ENCODE measurements at places on chromosomes 5 and 9.

DNA sequence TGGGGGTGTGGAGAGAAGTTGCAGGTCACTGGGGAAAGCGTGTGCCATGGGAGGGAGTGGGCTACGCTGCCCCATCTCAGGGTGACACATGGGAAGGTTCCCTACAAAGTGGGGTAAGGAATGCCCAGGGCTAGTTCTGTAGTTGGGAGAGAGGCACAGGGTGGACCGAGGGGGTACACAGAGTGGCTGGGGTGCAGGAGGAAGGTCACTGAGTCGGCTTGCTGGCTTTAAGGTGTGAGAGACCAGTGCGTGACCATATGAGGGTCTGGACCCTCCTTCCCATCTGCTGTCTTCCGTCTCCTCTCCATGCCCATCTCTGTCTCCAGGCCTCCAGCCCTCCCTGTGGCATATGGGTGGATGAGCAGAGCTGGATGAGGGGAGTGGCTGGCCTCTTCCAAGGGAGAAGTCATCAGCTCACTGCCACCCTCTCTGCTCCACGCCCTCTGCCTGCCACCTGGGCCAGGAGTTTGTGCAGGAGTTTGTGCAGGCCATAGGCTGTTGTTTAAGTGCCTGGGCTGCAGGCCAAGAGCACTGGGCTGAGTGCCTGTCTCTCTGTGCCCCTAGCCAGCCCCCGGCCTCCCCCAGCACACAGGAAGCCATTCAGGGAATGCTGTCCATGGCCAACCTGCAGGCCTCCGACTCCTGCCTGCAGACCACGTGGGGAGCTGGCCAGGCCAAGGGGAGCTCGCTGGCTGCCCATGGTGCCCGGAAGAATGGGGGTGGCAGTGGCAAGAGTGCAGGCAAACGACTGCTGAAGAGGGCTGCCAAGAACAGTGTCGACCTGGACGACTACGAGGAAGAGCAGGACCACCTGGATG, 96.8 kb downstream of the PHF2 start:
- no peak for DNase-seq

- no peak for DNase-seq
Measured at GRCh38 chr5:130526708-130527107, 622.4 kb downstream of the CHSY3 start.

GRCh38 chr5:40754381-40755092, 1.2 kb downstream of the TTC33 start:
- no peak for DNase-seq

GRCh38 chr5:143543358-143544255, 140.1 kb upstream of the NR3C1 start:
- DNase-seq = no peak

- no peak for DNase-seq
Measured at GRCh38 chr9:128244091-128244836, 31.5 kb downstream of the GOLGA2 start.

GRCh38 chr5:143218517-143219170, 184.8 kb downstream of the NR3C1 start:
- no peak for DNase-seq

Measured in iPS DF 19.7 (cell line).